ENCODE measurements at places on chromosomes 3 and 15.

GRCh38 chr3:143167969-143168854 lies 48.6 kb downstream of the CHST2 start:
- DNase-seq: no peak

- no peak for DNase-seq
These were observed 11.8 kb upstream of the HES1 start for GRCh38 chr3:194124193-194124592.

DNA sequence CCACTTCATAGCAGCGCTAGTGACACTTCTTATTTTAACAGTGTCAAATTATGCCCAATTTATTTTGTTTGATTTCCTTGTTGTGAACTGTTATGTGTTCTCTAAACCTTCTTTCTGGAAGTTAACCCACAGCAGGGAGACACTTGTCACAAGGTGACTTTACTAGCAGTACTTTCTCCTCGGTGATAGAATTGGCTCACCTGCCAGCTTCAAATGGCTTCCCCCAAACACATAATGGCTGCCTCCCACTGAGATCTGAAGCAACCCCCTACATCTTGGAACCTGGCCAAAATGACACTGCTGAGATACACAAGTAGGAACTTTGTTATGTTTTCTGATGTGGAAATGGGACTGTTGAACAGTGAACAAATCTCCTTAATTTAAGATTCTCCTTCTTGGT lies 238.8 kb upstream of the DPH6 start:
- no peak for DNase-seq

DNA sequence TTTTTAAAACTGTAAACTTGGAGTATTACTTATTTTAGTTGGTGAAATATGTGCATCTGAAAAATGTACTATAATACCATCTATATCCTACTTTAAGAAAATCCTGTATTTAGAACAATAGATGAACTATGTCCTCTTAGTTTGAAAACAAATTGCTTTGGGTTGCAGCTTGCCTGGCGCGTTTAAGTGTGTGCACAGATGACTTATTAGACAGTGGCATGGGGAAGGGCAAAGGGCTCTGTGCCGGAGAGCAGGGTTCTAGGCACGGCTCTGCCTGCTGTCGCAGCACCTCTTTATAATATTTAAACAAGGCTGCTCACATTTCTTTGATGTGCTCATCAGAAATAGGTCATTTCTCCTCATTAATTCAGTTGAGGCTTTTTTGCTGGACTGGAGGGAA lies 10.0 kb downstream of the PXK start:
- no peak for DNase-seq

DNA sequence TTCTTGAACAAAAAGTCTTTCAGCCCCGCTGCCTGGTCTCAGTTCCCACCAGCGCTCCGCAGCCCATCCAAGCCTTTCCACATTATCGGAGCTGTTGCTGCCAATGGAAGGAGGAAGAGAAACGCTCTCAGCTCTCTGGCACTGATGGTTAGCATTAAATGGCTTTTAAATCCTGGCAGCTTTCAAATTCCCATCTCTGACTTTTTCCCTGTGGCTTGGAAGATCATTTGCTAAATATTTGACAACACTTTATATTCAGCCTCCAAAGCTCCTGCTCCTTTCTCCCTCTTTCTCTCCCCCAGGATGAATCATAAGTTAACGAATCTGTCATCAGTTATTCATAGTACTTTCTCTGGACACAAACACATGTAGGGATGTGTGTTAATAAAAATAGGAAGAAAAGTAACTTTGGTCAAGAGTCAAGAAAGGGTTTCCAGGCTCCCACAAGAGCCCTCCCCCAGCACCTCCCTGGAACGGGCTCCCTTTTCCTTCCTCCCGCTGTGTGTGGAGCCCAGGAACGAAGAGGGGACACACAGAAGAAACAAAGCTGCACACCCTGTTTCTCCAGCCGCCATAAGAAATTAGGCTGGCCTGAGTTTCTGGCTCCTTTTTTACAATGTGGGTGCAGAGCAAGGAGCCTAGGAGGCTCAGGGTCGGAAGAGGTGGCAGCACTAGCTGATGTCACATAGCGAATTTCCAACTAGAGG lies 47.6 kb upstream of the TSEN2 start:
- no peak for DNase-seq

Measured in activated CD8-positive, alpha-beta T cell treated with anti-CD3 and anti-CD28 coated beads, Interleukin-2, amount 10 ng/mL, durations not matched to agents 7 days and 5 days (primary cell).